ENCODE measurements at places on chromosomes 5 and 9.
A peak's percentile ranks its signal among the peaks of the same experiment; 100 is the strongest.

- no peak for DNase-seq
Observed at GRCh38 chr5:149503006-149503405, 48.2 kb downstream of the CSNK1A1 start.

- no peak for DNase-seq
Observed at GRCh38 chr5:37005946-37006540, 129.5 kb downstream of the NIPBL start.

DNA sequence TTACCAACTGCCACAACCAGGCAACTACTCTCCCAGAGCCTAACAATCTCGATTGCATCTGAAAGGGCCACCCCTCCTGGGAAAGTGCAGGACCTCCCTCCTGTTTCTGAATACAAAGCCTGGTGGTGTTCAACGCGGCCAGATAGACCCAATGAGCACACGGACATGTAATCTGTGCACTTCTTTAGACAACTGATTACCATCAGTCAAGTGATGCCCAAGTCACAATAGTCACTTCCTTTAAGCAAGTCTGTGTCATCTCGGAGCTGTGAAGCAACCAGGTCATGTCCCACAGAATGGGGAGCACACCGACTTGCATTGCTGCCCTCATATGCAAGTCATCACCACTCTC, 739 bp downstream of the C9orf72 start:
- no peak for DNase-seq

DNA sequence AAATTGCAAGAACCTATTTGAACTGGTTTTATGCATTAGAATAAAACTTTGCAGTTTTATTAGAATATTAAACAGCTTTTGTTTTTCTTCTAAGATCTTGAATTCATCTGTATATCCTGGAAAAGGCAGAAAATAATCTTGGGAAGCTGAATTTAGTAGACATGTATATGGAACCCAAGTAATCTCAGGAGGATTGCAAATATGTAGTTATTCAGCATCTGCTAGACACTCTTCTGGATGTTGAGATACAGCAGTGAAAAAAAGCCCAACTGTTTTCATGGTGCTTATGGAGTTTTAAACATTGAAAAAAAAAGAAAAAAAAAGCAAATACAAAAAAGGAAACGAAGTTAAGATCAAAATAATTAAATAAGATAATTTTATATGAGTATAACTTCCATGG, 922.2 kb upstream of the SEMA6A start:
- no peak for DNase-seq

DNA sequence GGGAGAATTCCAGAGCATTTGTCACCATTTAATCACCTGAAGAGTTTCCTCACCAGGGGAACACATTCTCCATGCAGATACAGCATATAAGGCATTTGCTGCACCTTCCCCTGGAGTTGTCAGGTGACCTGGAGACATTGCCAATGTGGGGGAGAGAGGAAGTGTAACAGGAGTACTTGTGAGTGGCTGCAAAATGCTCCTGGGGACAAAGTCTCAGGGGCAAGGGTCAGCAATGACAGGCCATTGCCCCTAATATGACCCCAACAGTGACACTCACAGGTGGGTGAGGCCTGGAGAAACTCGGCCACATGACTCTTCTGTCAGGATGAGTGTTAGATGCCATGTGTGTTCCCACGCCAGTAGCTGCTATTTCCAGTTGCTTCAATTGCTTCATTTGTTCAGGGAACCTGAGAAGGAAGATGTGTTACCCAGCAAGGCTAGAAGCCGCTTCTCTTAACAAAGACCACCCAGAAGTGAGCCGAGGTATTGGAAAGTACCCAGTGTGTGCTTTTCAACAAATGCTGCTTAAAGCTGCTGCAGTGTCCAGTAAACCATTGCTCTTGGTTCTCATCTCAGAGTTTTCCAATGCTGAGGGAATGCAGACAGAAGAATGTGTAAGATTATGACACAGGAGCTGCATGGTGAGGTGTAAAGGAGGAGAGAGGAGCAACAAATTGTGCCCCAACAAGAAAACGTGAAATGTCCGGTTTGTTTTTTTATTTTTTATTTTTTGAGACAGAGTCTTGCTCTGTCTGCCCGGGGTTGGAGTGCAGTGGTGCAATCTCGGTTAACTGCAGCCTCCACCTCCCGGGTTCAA, 128.2 kb upstream of the SLC44A1 start:
- no peak for DNase-seq

- no peak for DNase-seq
Observed at GRCh38 chr9:120928015-120928482, 1.5 kb upstream of the TRAF1 start.

GRCh38 chr5:159098603-159099436, 896 bp downstream of the EBF1 start:
- DNase-seq: no peak

GRCh38 chr9:72361217-72361616, 3.8 kb downstream of the ZFAND5 start:
- no peak for DNase-seq

DNA sequence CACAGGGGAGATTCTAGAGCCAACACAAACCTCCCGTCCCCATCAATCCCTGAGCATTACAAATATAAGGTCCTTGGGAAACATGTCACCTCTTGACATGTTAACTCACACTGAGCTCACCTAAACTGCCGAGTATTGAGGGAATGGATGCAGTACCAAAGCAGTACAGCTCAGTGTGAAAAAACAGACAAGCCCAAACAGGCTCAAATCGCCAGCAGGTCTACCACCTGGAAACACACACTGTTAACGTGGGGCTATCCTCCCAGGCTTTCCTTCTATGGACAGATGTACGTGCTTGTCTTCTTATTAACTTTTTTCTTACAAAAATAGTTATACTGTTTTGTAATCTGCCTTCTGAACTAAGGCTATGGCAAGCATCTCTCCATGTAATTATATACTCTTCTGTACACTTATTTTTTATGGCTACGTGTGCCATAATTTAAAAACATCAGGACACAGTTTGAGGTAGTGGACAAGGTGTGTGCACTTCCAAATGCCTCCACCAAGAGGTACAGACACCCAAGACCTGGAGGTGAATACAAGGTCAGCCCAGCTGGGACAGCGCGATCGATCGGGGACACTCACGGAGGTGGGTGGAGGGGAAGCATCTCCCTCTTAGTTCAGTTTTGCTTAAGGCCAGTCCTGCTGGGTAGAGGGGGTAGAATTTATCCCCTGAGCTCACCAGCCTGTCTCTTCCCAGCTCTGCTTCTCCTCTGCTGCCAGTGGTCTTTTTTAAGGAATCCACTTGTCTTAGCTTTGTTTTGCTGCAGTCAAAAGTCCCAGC, 76.5 kb downstream of the DAP start:
- no peak for DNase-seq

- DNase-seq: no peak
Observed at GRCh38 chr5:171189442-171189841, 119.6 kb upstream of the TLX3 start.

- no peak for DNase-seq
Observed at GRCh38 chr5:95760273-95761191, 29.4 kb downstream of the RHOBTB3 start.

DNA sequence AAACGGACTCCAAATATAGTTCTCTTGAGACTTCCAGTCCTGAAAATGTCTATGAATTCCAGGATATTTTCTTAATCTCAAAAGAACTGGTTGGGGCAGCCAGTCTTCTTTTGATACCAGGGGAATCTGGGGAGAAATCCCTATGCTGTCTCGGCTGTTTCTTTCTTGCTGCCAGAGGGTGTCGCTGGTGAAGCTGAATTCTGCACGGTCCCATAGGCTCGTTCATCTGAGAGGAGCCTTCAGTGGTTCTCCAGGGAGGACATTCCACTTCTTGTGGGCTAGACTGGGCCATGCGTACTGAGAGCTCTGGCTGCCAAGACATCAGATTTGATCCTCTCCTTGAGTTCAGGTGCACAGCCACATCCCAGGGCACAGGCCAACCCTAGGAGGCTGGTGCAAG, 155.0 kb upstream of the CLINT1 start:
- DNase-seq: no peak

DNA sequence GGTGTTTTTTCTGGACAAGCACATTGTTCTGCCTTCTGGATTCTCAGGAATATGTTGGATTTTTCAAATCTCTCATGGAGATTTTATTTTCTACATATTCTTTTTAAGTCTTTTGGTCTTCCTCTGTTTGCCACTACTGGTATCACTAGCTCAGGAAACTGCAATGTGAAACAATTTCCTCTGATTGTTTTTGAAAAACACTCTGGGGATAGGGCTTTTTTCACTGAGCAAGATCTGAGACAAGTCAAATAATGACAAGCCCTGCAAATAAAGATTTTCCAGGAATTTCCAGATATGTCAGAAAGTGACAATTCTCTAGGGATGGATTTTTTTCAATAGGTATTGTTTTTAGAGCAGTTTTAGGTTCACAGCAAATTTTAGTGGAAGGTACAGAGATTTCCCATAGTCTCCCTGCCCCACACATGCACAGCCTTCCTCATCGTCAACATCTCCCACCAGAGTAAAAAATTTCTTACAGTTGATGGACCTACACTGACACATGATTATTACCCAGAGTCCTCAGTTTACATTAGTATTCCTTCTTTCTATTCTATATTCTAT, 86.9 kb upstream of the TMEM161B start:
- DNase-seq: no peak

DNA sequence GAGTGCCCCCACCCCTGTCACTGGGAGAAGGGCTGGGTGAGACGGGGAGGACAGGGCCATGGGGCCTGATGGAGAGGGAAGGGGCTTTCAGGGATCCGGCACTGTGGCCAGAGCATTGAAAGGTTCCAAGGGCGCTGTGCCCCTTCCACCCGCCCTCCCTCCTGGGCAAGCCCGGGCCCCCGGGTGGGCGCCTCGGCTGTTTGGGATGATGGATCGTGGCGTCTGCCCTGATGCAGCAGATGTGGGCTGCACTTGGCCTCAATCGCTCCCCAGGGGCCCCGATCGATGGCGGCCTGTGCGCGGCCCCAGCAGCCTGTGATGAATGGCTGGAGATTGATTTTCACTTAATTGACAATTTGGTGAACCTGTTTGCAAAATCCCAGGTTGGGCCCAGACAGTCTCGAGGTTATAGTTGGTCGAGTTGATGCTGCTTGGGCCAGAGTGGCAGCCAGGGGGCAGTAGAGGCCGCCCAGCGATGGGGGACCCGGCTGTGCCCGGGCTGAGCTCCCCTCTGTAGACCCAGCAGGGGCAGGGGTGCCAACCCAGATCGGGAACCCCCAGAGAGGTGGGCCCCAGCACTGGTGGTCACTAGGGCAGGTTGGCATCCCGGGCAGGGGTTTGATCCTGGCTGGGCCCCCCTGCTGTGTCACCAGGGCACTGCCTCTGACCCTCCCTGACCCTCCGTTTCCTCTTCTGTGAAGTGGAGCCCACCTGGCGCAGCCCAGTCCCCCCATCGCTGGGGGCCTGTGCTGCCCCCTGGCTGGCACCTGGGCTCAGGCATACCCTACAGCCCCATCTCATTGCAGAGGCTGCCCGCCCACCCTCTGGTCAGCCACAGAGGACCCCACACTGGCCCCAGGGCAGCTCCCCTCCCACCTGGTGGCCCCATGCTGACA, 34.7 kb downstream of the LHX3 start:
- peak; percentile 26 for DNase-seq

DNA sequence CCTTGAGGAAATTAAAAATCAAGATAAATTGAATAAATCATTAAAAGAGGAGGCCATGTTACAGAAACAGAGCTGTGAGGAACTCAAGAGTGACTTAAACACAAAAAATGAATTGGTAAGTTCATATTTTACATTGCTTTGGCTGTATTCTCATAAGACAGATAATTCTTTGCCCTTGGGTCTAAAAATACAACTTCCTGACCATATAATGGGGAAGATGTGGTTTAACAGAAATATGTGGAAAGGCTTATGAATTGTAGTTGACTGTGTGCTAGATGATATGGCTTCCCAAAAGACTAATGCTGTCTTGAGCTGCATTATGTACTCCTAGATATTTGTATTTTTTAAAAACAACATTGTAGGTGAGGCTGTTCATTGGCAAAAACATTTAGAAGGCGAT, 33.1 kb downstream of the CNTRL start:
- no peak for DNase-seq

GRCh38 chr5:152271420-152271819, 133.7 kb downstream of the NMUR2 start:
- no peak for DNase-seq

- no peak for DNase-seq
Observed at GRCh38 chr5:179959641-179960040, 51.9 kb upstream of the TBC1D9B start.

DNA sequence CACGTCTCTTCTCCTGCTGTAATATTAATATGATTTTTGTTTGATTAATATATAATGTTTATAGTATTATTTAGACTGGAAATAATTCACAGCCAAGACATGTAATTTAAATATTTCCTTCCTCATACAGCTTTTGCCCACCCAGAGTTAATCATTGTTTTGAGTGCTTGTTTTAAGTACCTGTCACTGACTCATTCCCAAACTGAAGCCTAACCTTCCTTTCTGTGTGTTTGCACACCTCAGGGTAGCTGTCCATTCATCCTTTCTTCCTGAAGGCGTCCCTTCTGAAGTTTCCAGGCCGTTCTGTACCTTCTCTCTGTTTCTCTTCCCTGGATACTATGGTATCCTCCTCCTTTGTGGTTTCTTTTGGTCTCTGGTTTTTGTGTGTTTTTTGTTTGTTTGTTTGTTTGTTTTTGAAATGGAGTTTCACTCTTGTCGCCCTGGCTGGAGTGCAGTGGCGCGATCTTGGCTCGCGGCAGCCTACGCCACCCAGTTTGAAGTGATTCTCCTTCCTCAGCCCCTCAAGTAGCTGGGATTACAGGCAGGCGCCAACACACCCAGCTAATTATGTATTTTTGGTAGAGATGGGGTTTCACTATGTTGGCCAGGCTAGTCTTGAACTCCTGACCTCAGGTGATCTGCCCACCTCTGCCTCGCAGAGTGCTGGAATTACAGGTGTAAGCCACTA, 312.4 kb downstream of the DOCK8 start:
- no peak for DNase-seq

DNA sequence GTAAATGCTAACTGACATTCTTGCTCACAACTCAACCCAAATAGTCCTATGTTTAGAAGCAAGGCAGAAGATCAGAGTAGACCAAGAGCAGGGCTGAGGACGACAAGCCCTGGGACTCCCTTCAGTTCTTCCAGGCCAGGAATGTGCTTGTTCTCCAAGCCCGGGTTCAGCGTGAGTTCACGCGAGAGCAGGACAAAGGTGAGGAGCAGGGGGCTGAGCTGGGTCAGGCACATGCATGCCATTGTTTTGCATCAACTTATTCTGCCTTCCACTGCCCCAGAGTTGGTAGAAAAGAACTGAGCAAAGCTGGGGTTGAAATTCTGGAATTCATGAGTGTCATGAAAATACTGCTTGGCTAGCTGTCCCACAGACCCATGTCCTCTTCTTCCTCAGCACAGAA, 206.5 kb downstream of the PAX5 start:
- no peak for DNase-seq

DNA sequence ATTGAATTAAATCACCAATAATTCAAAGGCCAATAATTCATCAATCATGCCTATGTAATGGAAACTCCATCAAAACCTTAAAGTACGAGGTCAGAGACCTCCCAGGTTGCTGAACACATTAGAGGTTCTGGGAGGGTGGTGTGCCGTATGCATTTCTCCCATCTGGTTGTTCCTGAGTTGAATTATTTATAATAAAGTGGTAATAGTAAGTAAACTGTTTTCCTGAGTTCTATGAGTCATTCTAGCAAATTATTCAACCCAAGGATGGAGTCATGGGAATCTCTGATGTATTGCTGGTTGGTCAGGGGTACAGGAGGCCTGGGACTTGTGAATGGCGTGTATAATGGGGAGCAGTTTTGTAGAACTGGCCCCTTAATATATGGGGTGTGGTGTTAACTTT, 191.7 kb downstream of the CARTPT start:
- DNase-seq: no peak

- no peak for DNase-seq
Observed at GRCh38 chr5:88092958-88093605, 175.6 kb downstream of the TMEM161B start.

GRCh38 chr5:96969366-96969765, 33.5 kb downstream of the LNPEP start:
- DNase-seq: no peak
